ENCODE measurements at places on chromosomes 2 and 18. TPM values are rescaled to one million over a fixed set of nuclear protein-coding genes. Genes with fewer than 3 reads are reported as not detected.

The STAT4 gene
- total RNA-seq: 1.3 TPM

DNA sequence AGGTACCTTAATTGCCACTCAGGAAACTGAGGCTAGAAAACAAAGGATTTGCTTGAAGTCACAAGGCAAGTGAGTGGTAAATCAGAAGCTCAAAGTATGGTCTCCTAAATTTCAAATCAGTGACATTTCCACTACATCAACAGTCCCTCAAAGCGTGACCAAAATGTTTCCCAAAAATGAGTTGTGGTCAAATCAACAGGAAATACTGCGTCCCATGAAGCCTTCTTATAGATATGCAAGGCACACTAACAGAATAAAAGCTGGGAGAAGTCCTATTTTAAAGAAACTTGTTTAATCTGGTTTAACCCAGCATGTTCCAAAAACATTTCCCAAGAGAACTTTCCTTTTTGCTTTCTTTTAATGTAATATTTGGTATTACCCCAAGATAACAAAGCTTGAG is 249.4 kb downstream of the EXOC6B start:
- DNase-seq: no peak

GRCh38 chr2:202017940-202018339 is 15.7 kb upstream of the FZD7 start:
- no peak for DNase-seq

GRCh38 chr2:610491-610890 is 66.7 kb downstream of the TMEM18 start:
- DNase-seq: no peak

DNA sequence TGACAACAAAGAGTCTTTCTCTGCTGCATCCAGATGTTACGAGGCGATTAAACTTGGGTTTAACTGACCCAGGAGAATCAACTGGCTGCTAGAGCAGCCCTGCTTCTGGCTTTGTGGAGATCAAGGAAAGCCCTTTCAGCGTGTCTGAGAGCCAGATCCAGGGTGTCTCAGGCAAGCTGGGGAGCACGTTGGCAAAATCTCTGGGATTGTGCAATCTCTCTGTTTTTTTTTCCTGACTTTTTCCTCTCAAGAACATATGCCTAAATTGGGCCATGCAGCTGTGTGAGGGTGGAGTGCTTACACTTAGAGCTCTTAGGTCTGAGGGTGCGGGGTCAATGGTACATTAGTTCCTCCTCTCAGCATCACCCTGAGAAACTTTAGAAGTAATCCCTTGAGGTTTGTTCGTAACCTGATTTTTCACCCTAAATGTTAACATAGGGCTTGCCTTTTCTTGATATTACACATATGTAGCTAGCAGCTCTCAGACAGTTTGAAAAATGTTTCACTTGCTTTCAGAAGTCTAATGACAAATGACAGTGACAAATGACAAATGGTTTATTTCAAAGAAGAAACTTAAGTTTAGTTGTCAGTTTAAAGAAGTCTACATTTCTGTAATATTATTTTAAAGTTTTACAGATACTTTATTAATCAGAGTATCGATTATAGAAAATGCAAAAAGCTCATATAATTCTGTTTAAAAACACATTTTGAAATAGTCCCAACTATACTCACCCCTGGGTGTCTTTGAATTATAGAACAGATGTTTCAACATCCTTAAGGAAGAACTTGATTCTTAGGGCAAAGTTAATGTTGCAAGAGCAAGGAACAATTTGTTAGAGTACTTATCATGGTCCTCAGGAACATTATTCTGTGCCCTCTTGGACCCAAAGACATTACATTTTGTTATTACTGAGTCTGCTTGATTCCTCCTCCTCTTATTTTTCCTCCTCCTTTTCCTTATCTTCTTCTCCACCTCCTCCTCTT is 38.4 kb upstream of the ZSWIM2 start:
- no peak for DNase-seq

DNA sequence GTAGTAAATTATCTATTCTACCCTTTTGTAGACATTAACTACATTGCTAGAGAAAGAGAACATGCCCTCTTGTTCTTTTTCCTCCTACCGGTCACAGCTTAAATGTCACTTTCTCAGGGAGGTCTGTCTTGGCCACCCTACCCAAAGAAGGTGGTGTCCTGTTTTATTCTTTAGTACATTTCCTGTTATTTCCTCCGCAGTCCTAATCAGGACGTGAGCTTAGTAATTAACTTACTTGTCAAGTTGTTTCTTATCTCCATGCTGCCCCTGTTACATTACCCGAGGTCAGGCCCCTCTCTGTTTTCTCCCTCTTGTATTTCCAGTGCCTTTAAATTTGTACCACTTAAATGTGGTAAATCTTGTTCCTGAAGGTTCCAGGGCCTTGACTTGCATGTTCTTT is 73.7 kb upstream of the RMDN2 start:
- DNase-seq: no peak

- no peak for DNase-seq
These were observed 3.0 kb downstream of the ASPRV1 start for GRCh38 chr2:69958480-69958879.

All from osteocyte (in vitro differentiated cells).